ENCODE measurements at places on chromosomes 1 and 21. TPM values are rescaled to one million over a fixed set of nuclear protein-coding genes. Genes with fewer than 3 reads are reported as not detected.

GRCh38 chr1:17258758-17259130, 9.8 kb downstream of the PADI3 start:
- DNase-seq, result no peak

GRCh38 chr1:99246152-99246551, 18.1 kb upstream of the PLPPR4 start:
- no peak for DNase-seq

GRCh38 chr1:155175927-155176371, 2.3 kb downstream of the TRIM46 start:
- no peak for DNase-seq

DNA sequence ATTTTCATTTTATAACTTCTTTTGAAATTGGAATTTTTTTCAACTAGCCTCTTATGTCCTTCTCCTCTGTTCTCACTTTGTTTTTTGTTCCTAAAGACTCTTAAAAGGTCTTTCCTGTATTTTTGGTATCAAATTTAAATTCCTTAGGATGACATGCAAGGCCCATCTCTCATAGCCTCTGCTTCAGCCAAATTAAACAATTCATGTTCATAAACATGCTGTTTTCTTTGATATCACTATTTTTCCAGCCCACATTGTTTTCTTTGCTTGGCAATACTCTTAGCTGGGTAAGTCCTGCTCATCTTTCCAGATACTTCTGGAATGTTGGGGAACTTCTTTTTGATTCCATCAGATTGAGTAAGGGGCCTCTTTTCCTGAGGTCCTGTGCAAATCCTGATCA, 55.8 kb upstream of the GPR88 start:
- DNase-seq, result no peak

DNA sequence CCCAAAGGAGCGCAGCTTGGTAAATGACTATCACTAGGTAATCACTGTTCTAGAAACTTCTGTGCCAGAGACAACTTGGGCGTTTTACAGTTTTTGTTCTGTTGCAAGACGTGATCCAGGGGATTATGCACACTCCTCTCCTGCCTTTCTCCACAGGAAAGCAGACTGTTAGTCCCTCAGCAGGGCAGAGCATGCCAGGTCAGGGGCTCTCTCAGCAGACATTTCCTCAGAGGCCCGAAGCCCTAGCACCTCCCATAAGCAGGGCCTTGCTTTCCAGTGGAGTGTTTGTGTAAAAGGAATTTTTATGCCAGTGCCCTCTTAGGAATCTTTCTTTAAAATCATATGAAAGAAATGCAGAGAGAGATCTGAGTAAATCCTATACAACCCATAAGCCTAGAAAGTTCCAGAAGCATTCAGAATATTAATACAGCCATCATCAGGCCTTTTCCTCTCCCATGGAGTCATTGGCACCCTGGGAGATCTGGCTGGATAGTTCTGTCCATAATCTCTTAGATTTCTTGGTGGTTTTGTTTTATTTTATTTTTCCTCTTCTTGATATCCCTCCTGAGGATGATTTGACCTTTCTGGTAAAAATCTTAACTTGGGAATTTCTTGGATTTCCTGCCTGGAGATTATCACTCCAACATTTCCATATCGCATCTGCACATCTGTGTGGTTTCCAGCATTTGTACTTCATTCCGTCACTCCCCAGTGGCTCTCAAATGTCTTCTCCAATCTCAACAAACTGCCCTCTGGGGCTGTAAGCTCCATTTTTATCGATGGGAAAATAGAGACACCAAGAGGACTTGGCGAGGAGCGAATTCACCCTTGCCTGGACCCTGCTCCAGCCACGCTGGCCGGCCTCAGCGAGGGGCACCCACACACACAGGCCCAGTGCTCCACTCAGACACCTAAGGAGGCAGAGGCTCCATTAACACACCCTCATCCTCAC, 116.1 kb downstream of the PSMG1 start:
- no peak for DNase-seq

DNA sequence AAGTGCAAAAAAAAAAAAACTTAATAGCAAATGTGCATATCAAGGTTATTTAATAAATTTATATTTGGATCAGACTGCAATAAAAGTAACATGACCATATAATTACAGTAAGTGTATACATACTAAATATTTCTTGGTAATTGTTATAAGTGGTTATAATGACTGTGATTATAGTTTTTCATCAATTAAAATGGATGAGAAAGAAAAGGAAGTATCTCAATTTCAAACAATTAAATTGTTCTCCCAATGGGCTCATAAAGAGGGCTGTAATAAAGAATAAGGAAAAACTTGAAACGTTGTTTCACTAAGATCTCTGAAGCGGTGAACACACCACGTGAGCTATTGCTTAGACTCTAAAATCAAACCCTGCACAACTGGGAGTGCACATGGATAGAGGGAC, 104.1 kb downstream of the CDC42BPA start:
- no peak for DNase-seq

GRCh38 chr1:104295511-104295910, 545.8 kb downstream of the AMY1C start:
- no peak for DNase-seq

The PLA2G2A gene
- not detected for total RNA-seq

The CLDN8 gene
- not detected for total RNA-seq

The MAN1C1 gene
- 0.33 TPM for total RNA-seq

The DNAJC8 gene
- 57.5 TPM for total RNA-seq

The C1orf185 gene
- total RNA-seq, result not detected

The LYPD8 gene
- 1.7 TPM for total RNA-seq

The RASSF5 gene
- 3.5 TPM for total RNA-seq

Data from mammary epithelial cell (primary cell).